Right ventricle myocardium inferior (tissue), 1 donor: ENCODE measurements at places on chromosomes 5 and 9.

- no peak for DNase-seq
These were observed 23.6 kb upstream of the FIBCD1 start for GRCh38 chr9:130962418-130963316.

DNA sequence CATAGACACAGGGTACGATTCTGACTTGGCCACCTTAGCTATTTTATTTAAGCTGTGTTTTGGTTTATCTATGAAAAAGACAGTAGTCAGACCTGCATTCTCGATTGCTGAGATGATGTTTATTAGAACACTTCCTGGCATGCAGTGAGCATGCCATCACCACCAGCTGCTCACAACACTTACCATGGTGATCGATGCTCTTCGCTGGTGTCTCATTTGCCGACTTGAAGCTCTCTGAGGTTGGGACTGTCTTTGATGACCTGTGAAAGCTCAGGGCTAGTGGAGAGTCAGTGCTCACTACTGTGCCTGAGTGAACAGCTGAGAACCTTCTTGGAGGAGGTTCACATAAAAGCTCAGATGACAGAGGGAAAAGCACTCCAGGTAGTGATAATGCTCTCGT is 4.4 kb upstream of the C9orf153 start:
- DNase-seq: no peak

DNA sequence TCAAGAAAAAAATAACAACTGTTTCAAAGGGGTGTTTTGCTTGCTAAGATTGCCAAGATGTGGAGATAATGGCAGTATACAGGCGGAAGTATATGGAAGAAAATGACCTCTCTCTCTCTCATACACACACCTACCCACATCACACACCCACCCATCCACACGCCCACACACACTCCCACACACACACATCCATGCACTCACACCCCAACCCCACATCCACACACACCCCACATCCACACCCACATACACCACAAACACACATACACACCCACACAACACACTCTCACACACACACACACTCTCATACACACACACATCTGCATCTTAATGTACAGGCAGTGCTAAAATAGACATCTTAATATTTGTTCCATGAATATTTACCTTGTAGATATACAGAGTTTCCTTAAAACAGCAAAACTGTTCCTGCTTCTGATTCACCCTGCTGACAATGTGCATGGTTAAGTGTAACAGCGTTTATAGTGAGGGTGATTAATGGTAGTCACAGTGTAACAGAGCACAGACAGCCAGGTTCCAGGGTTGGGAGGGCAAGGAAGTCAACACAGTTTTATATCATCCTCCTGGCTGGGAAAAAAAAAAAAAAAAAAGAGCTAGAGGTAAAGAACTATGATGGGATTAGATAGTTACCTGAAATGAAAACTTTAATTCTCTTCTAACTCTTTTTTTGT is 8.3 kb downstream of the BHMT2 start:
- DNase-seq: no peak

GRCh38 chr5:19615071-19615470 is 372.9 kb downstream of the CDH18 start:
- DNase-seq: no peak

DNA sequence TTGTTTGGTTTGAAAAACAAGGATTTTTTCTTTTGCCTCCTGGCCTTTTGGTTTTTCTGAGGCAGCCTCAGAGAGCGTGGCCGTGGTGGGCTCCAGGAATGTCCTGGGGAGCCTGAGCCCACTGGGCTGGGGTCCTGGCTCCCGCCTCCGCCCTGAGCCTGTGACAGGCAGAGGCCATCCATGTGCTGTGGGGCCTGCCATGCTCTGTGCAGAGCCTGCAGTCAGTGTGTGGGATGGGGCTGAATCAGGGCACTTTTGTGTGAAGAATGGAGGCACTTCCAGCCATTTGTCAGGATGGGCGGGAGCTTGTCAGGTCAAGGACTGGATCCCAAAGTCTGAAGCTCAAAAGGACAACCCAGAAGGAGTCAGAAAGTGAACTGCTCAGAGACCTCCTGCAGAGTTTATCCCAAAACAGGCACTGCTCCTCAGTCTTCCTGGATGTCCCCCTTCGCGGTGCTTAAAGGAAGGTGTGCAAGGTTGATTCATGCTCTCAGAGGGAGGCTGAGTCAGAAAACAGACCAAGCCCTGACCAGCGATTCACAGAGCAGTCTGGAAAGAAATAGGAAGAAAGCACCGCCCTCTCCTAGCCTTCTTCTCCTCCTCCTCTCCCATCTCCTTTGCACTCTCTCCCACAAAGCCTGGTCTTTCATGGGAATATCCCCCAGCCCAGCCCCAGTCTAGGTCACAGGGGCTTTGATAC is 53.2 kb downstream of the MVB12B start:
- DNase-seq: no peak

DNA sequence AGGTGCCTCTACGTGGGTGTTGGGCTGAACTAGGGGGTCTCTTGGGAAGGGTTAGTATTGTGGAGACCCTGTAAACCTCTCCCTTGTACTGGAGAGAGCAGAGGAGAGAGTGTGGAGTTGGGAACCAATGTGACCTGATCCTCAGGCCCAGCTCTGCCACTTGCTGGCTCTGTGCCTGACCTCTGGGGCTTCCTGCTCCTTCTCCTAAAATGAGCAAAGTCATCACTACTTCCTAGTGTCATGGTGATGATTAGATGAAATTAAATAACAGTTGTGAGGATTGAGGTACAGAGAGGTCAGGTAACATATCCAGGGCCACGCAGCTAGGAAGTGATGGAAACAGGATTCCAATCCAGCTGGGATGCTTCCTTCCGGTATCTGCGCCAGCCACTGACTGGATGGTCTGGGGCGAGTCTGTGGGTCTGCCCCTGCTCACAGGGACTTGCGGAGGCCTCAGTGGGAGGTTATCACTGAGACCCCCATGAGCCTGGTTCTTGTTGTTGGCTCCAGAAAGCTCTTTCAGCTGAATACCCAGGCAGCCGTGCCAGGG is 9.2 kb downstream of the GALNT10 start:
- no peak for DNase-seq

DNA sequence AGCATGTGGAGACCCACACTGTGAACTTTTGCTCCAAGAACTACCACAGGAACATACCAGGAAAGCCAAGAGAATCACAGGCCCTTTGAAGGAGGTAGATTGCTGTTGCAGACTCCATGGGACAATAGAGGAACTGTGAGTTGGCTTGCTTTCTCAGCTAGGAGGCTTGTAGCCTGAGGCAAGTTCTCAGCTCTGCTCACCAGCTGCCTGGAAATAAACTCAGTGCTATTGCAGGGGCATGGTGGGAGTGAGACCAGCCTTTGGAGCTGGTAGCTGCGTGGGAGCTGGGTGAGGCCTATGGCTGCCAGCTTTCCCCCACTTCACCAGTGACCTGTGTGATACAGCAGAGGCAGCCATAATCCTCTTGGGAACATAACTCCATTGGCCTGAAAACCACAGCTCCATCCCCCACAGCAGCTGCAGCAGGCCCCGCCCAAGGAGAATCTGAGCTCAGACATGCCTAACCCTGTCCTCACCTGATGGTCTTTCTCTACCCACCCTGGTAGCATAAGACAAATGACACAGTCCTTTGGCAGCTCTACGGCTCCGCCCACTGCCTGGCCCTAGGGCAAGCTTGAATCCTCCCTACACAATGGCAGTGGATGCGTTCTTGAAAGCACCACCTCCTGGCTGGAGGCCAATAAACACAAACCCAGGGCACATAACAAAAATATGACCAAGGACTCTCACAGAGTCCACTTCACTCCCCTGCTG is 389.5 kb downstream of the KIF4B start:
- DNase-seq: no peak

DNA sequence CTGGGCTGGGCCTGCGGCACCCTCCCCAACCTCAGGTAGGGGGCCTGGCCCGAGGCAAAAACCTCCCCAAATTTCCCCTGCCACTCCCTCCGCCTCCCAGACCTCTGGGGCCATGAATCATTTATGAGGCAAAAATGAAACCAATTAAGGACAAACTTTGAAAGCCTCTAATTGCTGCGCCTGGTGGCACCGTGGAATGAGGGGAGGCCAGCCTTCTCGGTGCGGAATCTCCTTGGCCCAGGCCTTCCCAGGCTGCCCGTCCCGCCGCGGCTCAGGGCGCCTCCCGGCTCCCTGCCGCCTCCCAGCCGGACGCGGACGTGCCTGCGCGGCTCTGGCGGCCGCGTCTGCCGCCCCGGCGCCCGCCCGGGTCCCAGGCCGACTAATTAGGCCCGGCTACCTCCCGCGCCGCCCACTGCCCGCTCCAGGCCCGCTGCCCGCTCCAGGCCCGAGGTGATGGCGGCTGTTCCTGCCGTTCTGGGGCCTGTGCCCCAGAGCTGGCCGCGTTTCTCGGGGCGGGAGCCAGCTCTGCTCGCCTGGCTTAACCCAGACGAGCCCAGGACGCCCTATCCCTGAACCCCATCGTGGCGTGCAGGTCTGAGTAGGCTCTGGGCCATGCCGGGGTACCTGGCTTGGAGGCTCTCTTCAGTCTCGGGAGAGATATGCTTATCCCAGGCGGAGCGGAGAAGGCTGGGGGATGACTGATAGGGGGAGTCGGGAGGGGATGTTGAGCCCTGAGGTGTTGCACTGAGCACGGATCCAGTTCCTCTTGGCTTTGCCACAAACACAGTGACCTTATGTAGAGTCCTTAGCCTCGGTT is 20.1 kb downstream of the CXXC5 start:
- DNase-seq: no peak
